NCI-H510A (cell line): ENCODE measurements at places on chromosomes 2 and 18.

DNA sequence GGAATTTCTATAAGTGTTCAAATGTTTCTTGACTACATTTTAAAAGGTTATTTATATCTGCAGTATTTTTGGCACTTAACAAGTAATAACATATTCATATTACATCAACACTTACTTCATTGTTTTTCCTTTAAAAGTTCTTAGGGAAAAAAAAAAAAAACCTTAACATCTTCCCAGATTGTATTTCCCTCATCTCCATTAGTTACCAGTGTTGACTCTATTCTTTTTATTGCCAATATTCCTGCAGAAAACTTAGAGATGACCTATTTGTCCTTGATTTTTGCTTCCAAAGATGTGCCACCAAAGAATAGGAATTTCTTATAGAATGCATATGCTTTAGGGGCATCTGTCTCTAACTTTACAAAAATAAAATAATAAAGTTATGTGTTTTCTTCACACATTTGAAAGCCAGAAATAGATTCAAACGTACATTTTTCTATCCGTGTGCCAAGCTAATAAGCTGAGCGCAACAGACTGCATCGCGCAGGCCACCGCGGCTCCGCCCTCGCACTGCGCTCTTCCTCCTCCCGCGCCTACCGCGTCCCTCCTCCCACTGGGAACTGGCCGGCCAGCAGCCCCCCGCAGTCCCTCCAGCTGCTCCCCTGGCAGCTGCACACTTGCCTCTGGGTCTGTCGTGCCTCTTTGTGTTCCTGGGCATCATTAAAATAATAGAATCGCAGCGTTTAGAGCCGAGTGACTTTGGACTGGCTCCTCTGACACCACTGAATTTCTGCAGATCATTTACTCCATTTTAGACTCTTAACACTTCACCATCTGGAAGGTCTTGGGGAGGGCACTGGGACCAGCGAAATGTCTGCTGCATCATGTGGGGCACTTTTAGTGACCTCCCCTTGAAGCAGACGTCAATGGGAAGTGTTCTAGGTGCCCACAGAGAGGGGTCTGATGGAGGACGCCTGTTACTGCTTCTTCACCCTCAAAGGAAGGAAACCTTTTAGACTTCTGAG is 21.2 kb upstream of the NAB1 start:
- DNase-seq = peak; percentile 23

DNA sequence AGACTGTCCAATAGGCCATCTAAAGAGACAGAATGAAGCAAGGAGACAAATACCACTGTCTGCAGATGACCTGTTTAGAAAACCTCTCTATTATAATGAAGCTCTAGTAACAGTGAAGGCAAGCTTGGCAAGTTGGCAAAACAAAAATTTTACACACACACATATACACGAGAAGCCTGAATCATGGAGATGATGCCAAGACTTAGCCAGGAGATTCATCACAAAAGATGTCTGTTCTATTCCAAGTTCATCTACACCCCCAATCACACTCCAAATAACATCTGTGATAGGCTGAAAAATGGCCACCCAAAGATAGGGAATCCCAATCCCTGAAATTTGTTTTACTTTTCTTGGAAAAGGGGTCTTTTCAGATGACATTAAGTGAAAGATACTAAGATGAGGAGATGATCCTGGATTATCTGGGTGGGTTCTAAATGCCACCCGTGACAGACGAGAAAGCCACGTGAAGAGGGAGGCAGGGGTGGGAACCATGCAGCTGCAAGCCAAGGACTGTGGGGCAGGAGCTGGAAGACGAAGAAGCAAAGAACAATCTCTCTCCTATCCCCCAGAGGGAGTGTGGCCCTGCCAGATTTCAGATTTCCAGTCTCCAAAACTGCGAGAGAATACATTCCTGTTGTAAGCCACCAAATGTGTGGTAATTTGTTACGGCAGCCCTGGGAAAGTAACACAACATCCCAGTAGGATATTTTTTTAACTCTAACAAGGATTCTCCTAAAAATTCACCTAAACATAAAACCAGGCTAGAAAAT is 20.0 kb downstream of the HDLBP start:
- DNase-seq = no peak

- DNase-seq = no peak
These were observed 174.2 kb downstream of the RTP5 start for GRCh38 chr2:242043538-242044312.

DNA sequence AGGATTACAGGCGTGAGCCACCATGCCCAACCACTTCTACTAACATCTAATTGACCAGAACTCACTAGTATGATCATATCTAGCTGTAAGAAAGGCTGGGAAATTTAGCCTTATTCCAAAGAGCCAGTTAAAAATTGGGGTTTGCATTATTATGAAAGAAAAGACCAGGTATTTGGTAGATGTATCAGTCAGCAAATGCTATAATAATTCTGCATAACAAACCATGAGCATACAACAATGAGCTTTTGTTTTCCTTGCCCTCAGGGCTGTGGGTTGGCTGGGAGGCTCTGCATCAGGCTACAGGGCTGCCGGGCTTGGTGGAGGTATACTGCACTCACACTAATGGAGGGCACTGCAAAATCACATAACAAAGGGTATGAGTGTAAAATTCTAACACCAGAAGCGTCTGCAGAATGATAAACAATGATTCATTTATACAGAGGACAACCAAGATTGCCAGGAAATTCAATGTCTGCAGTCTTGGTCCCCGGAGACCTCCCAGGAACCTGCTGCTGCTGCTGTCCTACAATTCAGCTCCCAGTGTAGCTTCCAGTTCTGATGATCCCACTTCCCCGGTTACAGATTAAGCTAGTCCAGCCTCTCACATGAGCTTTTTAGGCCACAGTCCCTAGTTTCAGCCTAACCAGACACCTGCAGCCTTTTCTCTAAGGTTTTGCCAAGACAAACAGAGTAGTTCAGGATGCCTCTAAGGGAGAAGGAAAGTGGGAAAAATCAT is 32.2 kb upstream of the ST3GAL5 start:
- no peak for DNase-seq

GRCh38 chr2:110940376-110940910 is 180.3 kb upstream of the BCL2L11 start:
- no peak for DNase-seq

DNA sequence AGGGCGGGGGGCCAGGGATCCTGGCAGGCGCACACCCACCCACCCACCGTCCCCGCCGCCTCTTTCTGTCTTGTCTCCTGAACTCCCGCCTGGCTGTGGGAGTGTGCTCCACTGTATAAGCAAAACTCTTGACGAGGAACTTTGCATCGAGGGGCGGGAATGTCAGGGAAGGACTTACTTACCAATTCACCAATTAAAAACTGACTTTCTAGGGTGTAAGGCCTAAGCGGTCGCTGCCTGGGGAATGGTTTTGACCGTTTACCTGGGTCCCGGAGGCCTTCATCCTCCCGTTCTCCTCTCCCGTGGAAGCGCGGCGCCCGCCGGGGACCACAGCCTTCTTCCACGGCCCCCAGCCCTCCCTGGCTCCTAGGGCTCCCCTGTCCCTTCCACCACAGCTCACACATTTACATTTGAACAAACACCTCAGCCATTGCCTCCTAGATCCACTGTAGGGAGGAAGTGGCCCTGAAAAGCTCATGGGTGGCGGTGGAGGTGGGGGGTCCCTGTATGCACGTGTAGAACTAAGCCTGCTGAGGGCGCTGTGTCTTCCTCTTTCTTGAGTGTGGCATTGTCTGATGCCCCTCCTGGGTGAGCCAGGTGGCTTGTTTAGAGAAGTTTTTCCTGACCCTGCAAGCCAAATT is 8.9 kb downstream of the ASIC4 start:
- no peak for DNase-seq

GRCh38 chr18:57683470-57683869 is 61.8 kb upstream of the NARS1 start:
- no peak for DNase-seq

DNA sequence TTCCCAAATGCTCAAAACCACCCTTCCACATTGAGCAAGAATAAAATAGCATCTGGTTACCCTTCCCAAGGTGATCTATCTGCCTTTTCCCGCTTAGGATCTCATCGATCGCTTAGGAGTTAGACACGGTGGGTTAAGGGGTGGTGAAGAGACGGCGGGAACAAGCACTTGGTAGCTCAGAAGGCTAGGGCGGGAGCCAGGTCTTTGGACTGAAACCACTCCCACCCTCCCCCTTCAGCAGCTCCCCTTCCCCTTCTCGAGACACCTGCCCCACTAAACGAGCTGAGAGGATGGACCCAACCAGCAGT is 513 bp downstream of the THOC1 start:
- DNase-seq = no peak

DNA sequence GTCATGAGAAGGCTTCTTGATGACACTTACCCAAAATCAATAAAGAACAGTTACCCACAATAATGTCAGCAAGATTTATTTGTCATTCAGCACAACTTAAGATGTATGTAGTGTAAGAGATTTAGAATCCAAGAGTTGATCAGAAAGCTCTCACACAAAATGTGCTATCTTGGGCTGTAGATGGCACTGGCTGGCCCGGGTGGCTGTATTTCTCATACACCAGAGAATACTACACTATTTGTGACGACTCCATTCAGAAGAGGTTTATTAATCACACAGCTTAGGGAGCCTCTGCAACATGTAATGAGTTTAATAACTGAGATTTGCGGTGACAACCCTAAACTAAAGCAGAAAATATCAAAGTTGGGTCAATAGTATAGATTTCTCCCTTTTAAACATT is 530.4 kb upstream of the KLHL29 start:
- no peak for DNase-seq

DNA sequence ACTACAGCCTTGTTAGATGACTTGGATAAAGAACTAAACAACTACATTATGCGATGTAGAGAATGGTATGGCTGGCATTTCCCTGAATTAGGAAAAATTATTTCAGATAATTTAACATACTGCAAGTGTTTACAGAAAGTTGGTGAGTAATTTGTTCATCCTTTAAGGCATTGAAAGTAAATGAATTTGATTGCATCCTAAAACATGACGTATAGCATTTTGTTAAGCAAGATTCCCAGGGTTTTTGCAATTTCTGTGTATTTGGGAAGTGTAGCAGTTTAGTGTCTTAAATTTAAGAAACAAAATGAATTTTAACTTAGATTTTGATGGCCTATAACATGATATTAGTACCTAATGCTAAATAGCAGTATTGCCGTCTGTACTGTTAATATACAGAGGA is 24.8 kb downstream of the NOP58 start:
- DNase-seq = no peak

GRCh38 chr2:167355821-167356220 is 467.5 kb downstream of the XIRP2 start:
- DNase-seq = no peak

GRCh38 chr2:19435815-19436214 is 77.4 kb upstream of the OSR1 start:
- no peak for DNase-seq

GRCh38 chr18:58851856-58852255 is 12.8 kb upstream of the ZNF532 start:
- DNase-seq = no peak

DNA sequence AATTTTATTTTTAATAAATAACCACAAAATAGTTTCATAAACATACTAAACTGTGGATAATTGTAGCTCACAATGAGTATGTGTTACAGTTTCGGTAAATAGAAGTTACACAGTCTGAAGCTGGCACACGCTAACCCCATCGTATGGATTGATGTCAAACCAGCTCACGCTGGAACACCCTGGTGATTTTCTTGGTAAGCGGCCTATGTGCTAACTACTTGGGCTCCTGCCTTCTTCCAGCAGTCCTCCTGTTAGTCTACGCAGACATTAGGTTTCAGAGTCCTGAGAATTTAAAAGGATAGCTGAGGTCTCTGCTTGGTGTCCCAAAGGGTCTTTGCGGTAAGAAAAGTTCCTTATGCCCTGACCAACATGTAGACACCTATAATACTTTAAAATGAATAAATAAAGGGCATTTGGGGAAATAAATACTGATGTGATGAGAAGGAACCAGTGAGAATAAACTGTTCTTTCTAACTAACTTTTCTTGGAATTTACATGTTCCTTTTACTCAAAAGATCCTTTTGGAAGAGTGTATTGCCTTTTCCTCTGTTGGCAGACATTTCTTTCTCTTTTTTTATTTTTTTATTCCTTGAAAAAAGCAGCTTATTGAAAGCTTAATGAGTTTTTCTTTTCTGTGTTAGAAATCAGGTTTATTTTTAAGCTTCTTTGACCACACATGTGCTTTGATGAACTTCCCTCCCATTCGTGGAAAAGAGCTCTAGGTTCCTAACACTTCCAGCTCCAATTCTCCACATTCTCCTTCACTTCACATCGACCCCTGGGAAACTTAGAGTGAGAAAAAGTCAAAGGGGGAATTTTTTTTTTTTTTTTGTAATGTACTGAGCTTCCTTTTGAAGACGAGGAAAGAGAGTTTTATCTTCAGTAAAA is 322.2 kb downstream of the IRS1 start:
- DNase-seq = no peak

DNA sequence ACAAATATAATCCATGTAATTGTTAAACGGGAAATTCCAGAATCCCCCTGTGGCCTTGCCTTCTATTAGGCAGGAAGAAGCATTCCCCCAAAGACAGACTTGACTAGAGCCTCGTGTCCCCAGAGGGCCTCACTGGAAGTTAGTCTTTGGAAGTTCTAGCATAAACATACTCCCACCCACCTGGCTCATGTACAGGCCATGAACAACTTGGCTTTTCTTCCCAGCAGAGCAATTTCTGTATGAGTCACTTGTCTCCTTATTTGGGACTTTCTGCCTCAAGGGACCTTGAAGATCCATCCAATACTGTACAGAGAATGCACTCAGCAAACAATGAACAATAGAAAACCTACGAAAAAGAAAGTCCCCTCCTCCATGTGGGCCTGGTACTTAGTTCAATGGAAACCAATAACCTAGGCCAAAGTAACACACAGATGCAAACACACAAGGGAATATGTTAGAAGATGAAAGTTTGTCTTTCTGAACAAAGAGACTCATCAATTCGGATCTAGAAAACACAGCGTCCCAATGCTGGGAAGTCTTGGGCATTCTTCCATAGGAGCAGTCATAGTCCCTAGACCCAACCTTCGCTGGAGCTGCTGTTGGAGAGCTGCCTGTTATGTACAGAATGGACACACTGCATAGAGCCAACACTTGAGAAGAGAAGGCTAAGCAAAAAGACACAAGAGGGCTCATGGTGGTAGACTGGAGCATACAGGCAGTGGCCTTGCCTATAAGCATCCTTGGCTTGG is 303.5 kb downstream of the HRH4 start:
- DNase-seq = no peak

DNA sequence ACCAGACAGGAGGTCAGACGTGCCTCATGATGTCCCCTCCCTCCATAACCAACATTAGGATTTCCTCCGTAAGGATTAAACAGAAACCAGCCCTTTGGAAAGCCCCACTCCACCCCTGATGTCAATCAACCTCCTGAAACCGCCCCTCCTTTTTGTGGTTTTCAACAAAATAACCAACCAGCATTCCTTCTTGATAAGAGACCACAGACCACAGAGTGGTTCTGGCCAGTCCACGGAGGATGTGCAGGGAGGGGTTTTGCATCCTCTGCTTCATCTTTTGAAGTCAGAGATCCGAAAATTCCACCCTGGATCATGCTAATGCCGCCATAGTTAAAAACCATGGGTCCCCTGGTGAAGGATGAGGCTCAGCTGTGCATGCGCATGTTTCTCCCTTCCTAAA is 180.0 kb upstream of the CCDC150 start:
- no peak for DNase-seq

GRCh38 chr2:239574434-239575156 is 173.8 kb upstream of the HDAC4 start:
- DNase-seq = no peak

GRCh38 chr18:25310045-25310444 is 41.9 kb downstream of the ZNF521 start:
- no peak for DNase-seq
